Activated CD8-positive, alpha-beta memory T cell treated with anti-CD3 and anti-CD28 coated beads for 24 hours (primary cell): ENCODE measurements at places on chromosomes 5 and 9.

GRCh38 chr5:1180841-1181271, 20.5 kb upstream of the SLC6A19 start:
- no peak for DNase-seq

DNA sequence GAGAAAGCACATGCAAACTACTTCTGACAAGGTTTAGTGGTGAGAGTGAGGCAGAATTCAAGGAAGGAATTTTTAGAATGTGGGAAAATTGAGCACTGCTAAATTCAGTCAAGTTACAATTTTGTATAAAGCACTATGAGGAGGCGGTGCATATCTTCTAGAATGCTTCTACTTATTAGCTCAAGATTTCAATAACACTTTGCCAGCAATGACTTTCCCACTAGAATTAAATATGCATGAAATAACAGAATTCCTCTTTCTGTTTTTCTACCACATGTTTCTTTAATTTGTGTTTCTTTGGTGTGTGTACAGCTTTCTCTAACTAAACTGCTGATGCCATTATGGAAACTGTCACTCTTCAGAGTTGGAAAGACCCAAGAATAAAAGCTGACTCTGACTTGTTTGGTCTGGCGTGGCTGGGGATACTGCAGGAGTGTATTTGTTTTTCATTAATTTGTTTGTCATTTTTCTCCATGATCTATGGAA, 163.5 kb downstream of the ARSB start:
- DNase-seq, result no peak

DNA sequence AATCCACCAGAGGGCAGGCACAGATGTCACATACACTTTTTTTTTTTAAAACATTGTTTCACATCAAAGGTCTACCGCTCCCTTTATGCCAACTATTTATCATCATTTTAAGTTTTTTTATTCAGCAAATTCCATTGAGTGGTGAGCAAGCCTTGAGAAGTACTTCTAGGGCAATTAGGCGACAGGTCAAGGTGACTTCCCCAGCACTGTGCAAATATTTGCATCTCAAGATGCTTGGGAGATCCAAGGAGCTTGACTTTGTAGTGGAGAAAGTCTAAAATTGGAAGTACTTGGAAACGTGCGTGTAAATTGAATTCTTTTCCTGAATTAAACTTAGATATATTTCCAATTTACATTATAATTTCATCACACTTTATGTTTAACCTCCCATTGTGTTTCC, 211.1 kb downstream of the ICE1 start:
- no peak for DNase-seq

- DNase-seq, result no peak
These were observed 16.7 kb downstream of the TJP2 start for GRCh38 chr9:69190863-69191181.

- DNase-seq, result no peak
These were observed 545.3 kb downstream of the PDE4D start for GRCh38 chr5:59348189-59348588.

DNA sequence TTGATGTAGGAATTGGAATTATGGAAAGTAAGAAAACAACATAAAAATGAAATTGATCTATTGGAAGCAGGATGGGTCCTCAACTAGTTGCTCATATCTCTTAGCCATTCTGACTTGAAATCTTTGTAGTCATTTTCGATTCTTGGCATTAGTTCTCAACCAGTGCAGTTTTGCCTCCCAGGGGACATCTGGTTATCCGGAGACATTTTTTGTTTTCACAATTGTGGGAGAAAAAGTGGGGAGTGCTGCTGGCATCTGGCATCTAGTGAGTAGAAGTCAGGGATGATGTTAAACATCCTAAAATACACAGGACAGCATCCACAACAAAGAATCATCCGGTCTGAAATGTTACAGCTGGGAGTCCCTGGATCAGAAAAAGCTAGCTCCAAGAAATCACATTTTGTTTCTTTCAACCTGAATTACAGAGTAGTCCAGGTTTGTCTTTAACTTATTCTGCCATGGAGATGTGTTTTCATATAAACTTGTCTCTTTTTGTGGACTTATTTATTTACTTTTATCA, 74.9 kb downstream of the FBXL7 start:
- no peak for DNase-seq

- peak; percentile 60 for DNase-seq
These were observed 94.6 kb downstream of the ZNF608 start for GRCh38 chr5:124651663-124652513.
